ENCODE measurements at places on chromosomes 3 and 15.

DNA sequence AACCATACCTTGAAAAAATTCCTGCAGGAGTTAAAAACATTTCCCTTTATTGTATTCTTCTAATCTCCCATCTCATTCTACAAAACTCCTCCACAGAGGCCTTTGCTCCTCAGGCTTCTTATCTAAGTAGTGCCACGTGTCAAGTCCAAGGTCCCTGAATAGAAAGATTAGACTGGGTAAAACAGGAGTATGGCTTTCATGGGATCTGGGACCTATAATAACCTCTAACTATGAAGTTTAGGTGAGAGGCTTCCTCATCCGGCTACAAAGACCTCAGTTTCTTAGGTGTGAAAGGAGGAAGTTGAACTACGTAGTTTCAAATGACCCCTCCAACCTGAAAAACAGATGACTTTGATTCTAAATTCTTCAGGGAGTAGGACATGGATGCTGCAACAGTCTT, 20.0 kb downstream of the GPR15 start:
- no peak overlapping the region for H3K4me3 ChIP-seq
- no peak overlapping the region for H3K27ac ChIP-seq
- peaks cover 73% of the 10 kb centered on the region for H3K27me3 ChIP-seq

- H3K4me1 ChIP-seq: peaks cover 3% of the 10 kb centered on the region
- no peaks in the 10 kb centered on the region for H3K27me3 ChIP-seq
- H3K27ac ChIP-seq: no peak overlapping the region
- no peaks in the 10 kb centered on the region for H3K36me3 ChIP-seq
- H3K4me3 ChIP-seq: no peak overlapping the region
These were observed 462.7 kb downstream of the PLOD2 start for GRCh38 chr3:145698250-145698649.

DNA sequence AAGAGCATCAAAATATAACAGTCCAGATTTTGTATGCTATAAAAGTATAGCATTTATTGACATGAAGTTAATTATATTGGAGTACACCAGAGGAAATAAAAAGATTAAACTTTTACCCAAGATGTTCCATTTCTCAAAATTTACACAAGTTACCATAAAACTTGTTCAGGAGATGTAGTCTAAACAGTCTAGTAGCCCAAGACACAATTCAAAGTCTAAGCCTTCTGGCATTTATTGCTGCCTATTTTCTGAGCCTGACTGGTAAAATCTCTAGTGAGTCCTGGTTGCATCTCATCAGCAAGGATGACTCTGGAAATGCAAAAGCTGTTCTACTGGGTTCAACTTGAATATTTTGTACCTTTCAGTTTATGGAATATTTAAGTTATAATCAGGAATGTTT, 468.7 kb downstream of the PDCD6IP start:
- no peaks in the 10 kb centered on the region for H3K36me3 ChIP-seq
- no peak for DNase-seq
- no peaks in the 10 kb centered on the region for H3K27me3 ChIP-seq
- no peak overlapping the region for H3K27ac ChIP-seq

GRCh38 chr15:86042226-86042625, 37.4 kb upstream of the AGBL1 start:
- no peaks in the 10 kb centered on the region for H3K4me1 ChIP-seq
- no peak overlapping the region for H3K27ac ChIP-seq
- no peak overlapping the region for H3K4me3 ChIP-seq
- H3K27me3 ChIP-seq: peaks cover 2% of the 10 kb centered on the region

GRCh38 chr3:165526367-165526766, 310.9 kb downstream of the BCHE start:
- H3K4me3 ChIP-seq: no peak overlapping the region
- H3K4me1 ChIP-seq: no peaks in the 10 kb centered on the region
- peaks cover 4% of the 10 kb centered on the region for H3K27me3 ChIP-seq
- DNase-seq: no peak

DNA sequence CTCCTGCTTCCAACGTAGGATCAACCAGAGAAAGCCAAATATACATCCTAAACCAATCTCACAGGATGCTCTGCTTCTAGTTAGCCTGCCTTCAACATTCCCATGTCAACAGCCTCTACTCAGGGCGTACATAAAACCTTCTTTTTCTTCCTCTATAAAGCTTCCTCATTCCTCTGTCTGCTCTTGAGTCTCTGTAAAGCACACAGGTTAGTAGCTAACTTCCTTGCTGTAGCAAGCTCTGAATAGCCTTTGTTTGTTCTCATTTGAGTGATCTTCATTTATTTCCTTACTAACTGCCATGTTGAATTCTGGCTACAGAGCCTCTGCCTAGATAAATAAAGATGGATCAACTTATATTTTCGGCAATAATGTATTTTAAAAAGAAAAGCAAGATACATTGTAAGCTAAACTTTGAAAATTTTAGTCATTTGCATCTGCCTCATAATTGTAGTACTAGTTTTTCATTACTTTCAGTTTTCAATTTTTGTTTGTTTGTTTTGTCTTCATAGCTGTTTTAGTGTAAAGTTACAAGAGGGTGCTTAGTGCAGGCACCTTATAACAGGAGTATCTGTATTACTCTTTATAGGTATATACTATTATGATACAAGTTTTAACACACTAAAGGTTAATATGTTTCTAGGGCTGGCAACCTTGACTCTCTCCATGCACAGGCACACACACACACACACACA, 498.2 kb downstream of the PYDC2 start:
- H3K27ac ChIP-seq: no peak overlapping the region
- H3K4me3 ChIP-seq: no peak overlapping the region
- no peaks in the 10 kb centered on the region for H3K36me3 ChIP-seq
- DNase-seq: no peak
- peaks cover 2% of the 10 kb centered on the region for H3K27me3 ChIP-seq

GRCh38 chr3:61530355-61530754, 31.0 kb upstream of the PTPRG start:
- H3K27me3 ChIP-seq: peaks cover 32% of the 10 kb centered on the region
- H3K4me1 ChIP-seq: no peaks in the 10 kb centered on the region
- no peaks in the 10 kb centered on the region for H3K36me3 ChIP-seq
- DNase-seq: no peak

DNA sequence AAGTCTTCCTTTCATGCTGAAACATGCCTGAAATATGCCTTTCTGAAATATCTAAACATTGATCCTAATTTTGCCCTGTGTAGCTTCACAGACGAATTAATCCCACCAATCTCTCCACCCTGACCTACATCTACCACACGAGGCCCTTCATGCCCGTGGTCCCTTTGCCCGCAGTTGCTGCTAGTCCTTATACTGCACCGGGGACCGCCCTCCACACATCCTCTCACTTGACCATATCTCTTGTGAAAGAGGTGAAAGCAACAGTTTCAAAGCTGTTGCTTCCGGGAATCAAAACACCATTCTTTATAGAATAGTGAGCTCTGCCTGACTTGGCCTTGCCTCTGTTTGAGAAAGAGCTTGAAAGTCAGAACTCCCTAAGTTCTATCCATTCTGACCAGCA, 499.5 kb downstream of the NTRK3 start:
- H3K4me1 ChIP-seq: peaks cover 28% of the 10 kb centered on the region
- H3K4me3 ChIP-seq: no peak overlapping the region
- H3K27me3 ChIP-seq: peaks cover 2% of the 10 kb centered on the region
- no peak overlapping the region for H3K27ac ChIP-seq
- H3K36me3 ChIP-seq: no peaks in the 10 kb centered on the region

DNA sequence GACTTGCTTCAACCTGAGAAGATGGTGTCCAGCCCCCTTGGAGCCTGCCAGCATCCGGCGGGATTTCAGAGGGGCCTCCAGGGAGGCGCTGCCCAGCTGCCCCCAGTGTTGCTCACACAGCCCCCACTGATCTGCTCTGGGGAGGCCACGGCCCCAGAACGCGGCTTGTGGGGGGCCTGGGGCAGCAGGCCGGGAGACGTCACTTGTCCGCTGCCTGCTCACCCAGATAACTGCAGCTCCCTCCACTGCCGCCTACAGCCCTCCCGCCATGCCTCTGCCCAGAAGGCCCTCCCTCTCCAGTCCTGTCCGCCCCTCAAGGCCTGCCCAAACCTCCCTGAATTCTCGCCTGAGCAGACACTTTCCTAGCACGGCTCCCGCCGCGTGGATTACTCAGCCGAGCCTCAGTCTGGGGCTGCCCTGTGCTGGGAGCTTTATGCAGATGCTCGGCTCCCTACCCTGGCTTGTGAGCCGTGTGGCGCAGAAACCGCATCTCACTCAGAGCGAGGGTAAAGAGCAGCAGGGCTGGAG, 17.2 kb upstream of the ADIPOQ start:
- H3K27me3 ChIP-seq: peaks cover 20% of the 10 kb centered on the region
- peak; percentile 86 for DNase-seq
- peak overlapping the region; percentile 49 for H3K27ac ChIP-seq
- peak overlapping the region; percentile 16 for H3K4me3 ChIP-seq

DNA sequence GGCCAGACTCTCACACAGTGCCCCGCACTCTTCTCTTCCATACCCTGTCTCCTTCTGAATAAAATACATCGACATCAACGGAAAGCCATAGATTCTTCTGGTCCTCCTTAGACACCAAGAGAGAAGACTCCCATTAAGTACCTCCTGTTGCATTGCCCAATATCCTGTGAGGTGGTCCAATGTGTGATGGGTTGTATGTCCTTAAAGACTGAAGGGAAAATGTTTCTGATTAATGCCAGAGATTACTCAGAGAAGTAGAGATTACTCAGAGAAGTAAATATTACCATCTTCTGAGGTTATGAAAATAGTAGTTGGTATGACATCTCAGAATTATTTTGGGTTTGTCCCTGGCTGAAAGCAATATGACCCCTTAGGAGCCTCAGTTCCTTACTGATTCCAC, 60.8 kb upstream of the GALNT15 start:
- no peak overlapping the region for H3K27ac ChIP-seq
- H3K36me3 ChIP-seq: no peaks in the 10 kb centered on the region
- DNase-seq: no peak
- H3K4me1 ChIP-seq: peaks cover 11% of the 10 kb centered on the region

DNA sequence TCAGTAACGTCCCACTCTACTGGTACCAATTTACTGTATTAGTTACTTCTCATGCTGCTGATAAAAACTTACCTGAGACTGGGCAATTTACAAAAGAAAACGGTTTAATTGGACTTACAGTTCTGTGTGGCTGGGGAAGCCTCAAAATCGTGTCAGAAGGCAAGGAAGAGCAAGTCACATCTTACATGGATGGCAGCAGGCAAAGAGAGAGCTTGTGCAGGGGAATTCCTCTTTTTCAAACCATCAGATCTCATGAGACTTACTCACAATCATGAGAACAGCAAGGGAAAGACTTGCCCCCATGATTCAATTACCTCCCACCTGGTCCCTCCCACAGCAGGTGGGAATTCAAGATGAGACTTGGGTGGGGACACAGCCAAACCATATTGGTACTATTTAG, 908.2 kb upstream of the NR2F2 start:
- no peak for DNase-seq
- no peak overlapping the region for H3K27ac ChIP-seq
- peaks cover 2% of the 10 kb centered on the region for H3K36me3 ChIP-seq
- peaks cover 11% of the 10 kb centered on the region for H3K4me1 ChIP-seq

DNA sequence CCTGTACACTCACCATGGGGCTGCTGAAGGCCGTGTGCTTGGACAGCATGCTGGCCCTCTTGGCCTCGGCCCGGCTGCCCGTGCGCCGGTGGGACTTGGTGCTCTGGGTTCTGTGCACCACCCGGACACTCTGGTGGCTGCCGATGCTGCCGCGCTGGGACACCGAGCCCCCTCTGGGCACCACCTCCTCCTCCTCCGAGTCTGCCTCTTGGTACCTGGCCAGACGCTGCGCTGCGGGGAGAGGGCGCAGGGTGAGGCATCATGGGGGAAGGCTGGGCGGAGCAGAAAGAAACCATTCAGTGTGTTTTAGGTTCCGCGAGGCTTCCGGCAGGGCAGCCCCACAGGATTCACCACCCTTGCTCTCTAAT, 145.0 kb downstream of the ATP10A start:
- H3K27ac ChIP-seq: peak overlapping the region; percentile 89
- peaks cover 60% of the 10 kb centered on the region for H3K4me1 ChIP-seq
- no peak overlapping the region for H3K4me3 ChIP-seq
- H3K27me3 ChIP-seq: no peaks in the 10 kb centered on the region

DNA sequence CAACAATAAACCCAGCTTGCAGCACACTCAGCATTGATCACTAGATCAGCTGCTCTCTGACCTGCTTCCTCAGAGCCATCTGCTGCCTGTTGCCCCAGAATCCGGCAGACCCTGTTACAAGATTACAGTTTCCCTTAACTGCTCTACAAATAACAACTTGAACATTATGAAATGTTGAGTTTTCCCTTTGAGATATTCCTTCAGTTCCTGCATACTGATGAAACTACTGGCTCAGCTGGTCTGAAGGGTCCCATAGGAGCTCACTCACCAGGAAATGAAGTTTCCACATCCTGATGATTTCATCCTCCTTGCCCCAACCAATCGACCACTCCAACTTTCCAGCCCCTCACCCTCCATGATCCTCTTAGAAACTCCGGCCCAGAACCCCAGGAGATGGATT, 281.9 kb downstream of the OCA2 start:
- DNase-seq: no peak
- no peaks in the 10 kb centered on the region for H3K27me3 ChIP-seq
- no peak overlapping the region for H3K27ac ChIP-seq
- H3K4me3 ChIP-seq: no peak overlapping the region
- H3K4me1 ChIP-seq: peaks cover 9% of the 10 kb centered on the region

- DNase-seq: no peak
- peak overlapping the region; percentile 77 for H3K27ac ChIP-seq
- H3K27me3 ChIP-seq: no peaks in the 10 kb centered on the region
- no peak overlapping the region for H3K4me3 ChIP-seq
- peaks cover 36% of the 10 kb centered on the region for H3K4me1 ChIP-seq
These were observed 43.4 kb downstream of the ARMC8 start for GRCh38 chr3:138230525-138230924.

GRCh38 chr3:159789742-159790635, 198.6 kb upstream of the IL12A start:
- DNase-seq: no peak
- peak overlapping the region; percentile 41 for H3K27ac ChIP-seq
- peaks cover 72% of the 10 kb centered on the region for H3K4me1 ChIP-seq
- H3K27me3 ChIP-seq: no peaks in the 10 kb centered on the region
- H3K36me3 ChIP-seq: no peaks in the 10 kb centered on the region

DNA sequence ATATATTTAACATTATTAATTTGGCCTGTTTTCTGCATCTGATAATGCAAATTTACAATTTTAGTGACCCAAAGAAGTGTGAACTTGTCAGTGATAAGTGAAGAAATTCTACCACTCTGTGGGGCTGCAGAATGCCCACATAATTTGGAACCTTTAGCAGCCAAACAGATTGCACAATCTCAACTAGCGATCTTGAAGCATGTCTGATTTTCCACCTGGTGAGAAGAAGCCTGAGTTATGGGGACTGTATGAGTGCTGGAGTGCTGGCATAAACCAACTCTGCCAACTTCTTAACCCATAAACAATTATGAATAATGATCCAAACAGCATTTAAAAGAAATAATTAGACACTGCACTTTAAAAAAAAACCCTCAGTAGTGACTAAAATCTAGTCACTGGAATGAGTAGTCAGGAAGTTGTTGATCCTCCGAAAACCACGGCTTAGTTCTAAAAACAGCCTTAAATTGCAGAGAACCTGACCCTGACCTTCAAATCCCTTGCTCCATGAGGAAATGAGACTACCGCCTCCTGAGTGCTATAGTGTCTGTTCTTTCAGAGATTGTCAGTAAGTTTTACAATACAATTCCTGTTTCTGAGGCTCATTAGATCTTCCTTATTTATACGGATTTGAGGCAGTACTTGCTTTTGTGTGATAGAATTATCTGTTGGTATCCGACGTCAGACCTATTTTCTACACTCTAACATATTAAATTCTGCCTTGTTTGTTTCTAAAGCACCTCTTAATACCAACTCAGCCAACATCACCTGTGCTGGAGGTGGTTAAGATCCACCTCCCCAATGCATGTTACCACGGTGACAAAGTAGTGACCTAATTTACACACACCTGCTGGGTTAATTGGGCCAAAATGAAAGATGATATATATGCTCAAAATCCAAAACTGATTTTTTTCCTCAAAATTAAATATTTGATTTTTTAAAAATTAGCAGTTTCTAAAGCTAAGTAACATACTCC, 267.7 kb downstream of the ZBTB20 start:
- no peak for DNase-seq
- H3K27ac ChIP-seq: no peak overlapping the region
- H3K4me1 ChIP-seq: peaks cover 28% of the 10 kb centered on the region
- no peaks in the 10 kb centered on the region for H3K27me3 ChIP-seq
- H3K36me3 ChIP-seq: no peaks in the 10 kb centered on the region

Measured in chondrocyte (in vitro differentiated cells).